ENCODE measurements at places on chromosomes 7 and 10.
A peak's percentile ranks its signal among the peaks of the same experiment; 100 is the strongest.

DNA sequence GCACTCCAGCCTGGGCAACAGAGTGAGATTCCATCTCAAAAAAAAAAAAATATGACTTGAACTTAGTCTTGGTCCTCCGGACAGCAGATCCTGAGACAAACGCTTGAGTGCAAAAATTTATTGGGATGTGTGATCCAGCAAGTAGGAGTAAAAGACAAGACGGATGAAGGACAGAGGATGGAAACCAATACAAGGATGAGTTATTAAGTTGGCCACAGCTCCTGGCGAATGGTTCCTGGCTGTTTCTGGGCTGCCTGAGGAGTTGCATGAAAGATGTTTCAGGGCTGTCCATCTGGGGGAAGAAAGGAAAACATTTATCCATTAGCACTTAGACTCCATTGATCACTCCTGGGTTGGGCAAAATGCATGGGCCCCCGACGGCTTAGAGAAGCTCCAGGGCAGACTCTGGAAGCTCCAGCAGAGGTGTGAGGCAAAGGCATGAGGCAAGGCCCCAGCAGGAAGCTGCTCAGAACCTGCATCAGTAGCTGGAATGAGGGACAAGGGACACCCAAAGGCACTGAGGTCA, 98.3 kb upstream of the ZNF438 start:
- no peak for DNase-seq

DNA sequence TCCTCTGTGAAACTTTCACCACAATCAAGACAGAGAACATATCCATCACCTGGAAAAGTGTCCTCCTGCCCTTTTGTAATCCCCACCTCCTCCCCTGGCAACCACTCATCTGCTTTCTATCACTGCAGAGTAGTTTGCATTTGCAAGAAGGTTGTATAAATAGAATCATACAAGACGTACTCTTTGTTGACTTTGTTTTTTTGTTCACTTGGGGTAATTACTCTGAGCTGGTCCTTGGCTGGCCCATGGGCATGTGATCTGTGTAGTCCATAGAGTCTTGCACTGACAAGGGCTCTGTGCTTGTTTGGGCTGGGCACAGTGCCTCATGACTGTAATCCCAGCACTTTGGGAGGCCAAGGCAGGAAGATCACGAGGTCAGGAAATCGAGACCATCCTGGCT, 7.8 kb upstream of the HACD1 start:
- DNase-seq = no peak

DNA sequence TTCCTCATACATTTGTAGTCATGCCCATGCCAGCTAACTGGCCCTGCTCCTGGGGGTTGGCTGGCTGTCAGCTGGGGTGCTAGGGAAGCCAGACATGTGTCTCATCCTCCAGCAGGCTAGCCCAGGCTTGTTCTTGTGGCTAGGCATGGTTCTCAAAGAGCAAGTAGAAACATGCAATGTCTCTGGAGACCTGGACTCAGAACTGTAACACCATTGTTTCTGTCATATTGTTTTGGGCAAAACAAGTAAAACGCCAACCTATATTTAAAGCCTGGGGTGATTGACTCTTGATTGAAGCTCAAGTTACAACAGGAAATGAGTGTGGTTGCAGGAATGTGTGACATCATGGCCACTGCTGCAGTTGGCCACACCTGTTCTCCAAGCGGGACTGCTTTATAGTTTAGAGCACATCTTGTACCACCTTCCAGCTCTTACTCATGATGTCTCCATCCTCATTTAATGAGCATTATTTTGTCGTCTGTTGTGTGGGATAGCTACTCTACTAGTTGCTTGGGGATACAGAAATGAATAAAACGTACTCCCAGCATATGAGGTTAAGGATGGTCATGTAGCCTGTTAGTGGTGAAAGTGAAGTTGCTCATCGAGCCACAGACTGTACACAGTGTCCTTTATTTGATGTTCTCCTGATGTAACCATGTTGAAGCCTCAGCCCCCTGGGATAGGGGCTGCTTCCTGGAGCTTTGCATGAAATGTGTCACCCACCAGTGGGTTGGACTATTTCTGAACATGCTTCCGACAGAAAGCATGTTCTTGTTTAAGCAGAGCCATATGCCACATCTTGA, 168.4 kb downstream of the SORCS3 start:
- no peak for DNase-seq

- DNase-seq = peak; percentile 67
These were observed 55.8 kb upstream of the CDCA7L start for GRCh38 chr7:22001345-22002004.

GRCh38 chr7:54712820-54713219, 46.2 kb downstream of the SEC61G start:
- no peak for DNase-seq

- DNase-seq = no peak
These were observed 136.3 kb downstream of the ZNF248 start for GRCh38 chr10:37721100-37721499.

- DNase-seq = peak; percentile 18
These were observed 205.2 kb downstream of the GLRX3 start for GRCh38 chr10:130341356-130341755.

DNA sequence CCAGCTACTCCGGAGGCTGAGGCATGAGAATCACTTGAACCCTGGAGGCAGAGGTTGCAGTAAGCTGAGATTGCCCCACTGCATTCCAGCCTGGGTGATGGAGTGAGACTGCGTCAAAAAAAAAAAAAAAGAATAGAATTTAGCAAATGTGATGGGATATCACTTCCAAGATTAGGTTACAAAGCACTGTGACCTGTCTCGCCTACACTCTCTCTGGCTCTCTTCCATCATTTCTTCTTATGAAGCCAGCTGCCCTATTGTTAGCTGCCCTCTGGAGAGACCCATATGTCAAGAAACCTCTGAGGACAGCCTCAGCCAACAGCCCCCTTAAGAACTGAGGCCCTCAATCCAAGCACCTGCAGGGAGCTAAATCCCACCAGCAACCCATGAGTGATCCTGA, 28.2 kb downstream of the ARHGAP21 start:
- DNase-seq = no peak

- DNase-seq = no peak
These were observed 26.9 kb upstream of the PITRM1 start for GRCh38 chr10:3199488-3199887.

- no peak for DNase-seq
These were observed 52.0 kb downstream of the JCAD start for GRCh38 chr10:30007406-30007805.

- DNase-seq = no peak
These were observed 65.1 kb downstream of the PPP1R3C start for GRCh38 chr10:91567815-91568214.

DNA sequence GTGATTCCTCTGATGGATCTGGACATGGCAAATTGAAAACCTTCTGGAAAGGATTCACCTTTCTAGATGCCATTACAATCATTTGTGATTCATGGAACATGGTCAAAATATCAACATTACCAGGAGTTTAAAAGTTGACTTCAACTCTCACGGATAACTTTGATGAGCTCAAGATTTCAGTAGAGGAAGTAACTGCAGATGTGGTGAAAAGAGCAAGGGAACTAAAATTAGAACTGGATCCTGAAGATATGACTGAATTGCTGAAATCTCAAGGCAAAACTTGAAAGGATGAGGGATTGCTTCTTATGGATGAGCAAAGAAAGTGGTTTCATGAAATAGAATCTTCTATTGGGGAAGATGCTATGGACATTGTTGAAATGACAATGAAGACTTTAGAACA, 293.6 kb downstream of the ARHGAP12 start:
- DNase-seq = no peak

DNA sequence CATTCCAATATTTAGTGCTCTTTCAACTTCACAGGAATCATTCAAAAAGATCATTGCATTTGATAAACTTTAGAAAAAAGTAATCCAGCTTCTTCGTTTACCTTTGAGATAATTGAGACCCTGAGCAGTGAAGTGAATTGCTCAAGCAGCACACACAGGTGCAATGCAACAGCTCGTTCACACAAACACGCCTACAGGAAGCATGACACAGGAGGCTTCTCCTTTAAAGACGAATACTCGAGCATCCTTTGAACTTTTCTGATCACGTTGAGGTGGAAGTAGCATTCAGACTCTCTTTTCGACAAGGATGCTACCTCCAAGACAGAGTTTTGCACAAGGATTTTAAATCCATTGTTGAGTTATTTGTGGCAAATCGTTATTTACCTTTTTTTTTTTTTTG, 18.0 kb upstream of the RSU1 start:
- peak; percentile 39 for DNase-seq

Data from OCI-LY7 (cell line).